G401 (cell line): ENCODE measurements at places on chromosomes 2 and 18.

DNA sequence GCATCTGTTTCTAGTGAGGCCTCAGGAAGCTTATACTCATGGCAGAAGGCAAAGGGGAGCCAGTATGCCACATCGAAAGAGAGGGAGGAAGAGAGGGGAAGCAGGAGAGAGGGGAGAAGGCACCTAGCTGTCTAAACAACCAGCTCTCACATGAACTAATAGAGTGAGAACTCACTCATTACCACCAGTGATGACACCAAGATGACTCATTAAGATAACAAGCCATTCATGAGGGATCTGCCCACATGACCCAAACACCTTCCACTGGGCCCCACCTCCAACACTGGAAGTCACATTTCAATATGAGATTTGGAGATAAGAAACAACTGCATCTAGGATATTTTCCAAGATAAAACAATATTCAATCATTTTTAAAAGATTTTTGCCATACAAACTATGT is 753.9 kb upstream of the ZEB2 start:
- no peak for DNase-seq

GRCh38 chr2:168314236-168314635 is 66.8 kb upstream of the STK39 start:
- no peak for DNase-seq

GRCh38 chr2:18435426-18436037 is 124.9 kb downstream of the RDH14 start:
- DNase-seq = peak; percentile 42

GRCh38 chr2:68846091-68846490 is 25.1 kb downstream of the BMP10 start:
- no peak for DNase-seq

- no peak for DNase-seq
Measured at GRCh38 chr18:45441110-45441847, 174.0 kb upstream of the SLC14A2 start.

- peak; percentile 64 for DNase-seq
Measured at GRCh38 chr18:25896178-25896780, 194.1 kb downstream of the SS18 start.

- DNase-seq = no peak
Measured at GRCh38 chr2:196307775-196308305, 136.5 kb upstream of the STK17B start.

DNA sequence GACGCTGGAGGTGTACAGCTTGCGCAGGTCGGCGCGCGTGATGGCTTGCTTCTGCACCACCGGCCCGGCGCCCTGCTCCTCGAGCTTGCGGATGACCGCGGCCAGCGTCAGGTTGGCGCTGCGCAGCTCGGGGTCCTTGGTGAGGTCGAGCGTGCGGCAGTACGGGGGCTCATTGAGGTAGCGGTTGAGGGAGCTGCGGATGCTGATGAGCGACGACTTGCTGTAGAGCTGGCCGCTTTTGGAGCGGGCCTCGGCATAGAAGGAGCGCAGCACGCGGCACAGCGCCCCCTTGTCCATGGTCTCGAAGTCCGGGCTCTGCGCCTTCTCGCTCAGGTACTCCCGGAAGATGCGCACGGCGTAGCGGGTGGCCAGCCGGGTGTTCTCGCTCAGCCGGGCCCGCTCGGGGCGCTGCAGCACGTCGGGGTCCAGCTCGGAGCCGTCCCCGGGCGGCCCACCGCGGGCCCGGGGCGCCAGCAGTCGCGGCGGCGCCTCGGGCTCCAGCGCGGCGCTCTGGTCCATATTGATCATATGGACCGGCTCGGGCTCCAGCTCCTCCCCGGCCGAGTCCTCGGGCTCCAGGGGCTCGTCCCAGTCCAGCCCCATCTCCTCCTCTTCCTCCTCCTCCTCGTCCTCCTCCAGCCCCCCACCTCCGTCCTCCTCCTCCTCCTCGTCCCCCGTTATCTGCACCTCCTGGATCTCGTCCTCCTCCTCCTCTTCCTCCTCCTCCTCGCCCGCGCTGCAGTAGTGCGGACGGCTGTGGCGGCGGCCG is 523 bp downstream of the KCTD1 start:
- DNase-seq = peak; percentile 82

- no peak for DNase-seq
Measured at GRCh38 chr2:228197504-228197903, 16.0 kb upstream of the SPHKAP start.

DNA sequence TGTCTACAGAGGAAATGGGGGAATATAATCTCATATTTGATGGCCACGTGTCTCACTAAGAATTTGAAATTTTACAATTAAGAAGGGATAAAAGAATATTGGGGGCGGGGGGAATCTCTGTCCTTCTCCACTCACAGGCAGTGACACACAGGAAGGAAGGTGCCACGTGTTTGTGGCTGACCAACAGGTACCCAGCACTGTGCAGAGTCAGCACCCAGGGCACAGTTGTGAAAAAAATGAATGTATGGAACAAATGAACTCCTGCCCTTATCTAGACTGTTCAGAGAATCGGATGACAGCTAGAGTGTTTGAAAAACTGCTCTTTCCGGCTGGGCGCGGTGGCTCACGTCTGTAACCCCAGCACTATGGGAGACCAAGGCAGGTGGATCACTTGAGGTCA is 317.0 kb upstream of the MYT1L start:
- DNase-seq = no peak

- no peak for DNase-seq
Measured at GRCh38 chr2:12514631-12515437, 201.9 kb upstream of the TRIB2 start.

- no peak for DNase-seq
Measured at GRCh38 chr2:64840426-64840881, 148.7 kb upstream of the SLC1A4 start.

GRCh38 chr2:40101131-40101575 is 322.1 kb upstream of the THUMPD2 start:
- no peak for DNase-seq

DNA sequence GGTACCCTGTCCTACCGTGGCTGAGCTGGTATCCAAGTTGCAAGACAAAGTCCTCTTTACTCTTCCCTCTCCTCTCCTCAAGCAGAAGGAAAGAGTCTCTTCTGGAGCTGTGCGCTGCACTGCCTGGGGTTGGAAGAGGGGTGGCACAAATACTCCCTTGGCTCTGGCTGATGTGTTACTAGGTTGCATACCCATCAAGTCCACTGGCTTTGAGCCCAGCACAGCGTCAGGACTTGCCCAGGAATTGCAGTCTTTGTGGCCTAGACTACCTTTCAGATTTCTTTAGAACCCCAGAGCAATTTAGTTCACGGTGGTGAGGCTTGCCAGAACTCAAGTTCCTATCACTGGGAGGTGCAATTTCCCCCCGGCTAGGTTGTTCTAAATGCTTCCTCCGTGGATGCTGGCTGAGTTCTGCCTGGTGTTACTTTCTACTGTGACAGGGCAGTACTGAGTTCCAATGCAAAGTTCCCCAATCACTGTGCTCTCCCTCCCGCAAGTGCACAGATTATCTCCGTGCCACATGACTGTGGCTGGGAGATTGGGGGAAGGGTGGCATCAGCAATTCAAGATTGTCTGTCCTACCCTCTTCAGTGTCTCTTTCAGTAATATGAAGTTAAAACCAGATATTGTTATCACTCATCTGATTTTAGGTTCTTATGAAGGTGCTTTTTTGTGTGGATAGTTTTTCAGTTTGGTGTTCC is 13.4 kb downstream of the MYO3B start:
- DNase-seq = no peak

- DNase-seq = no peak
Measured at GRCh38 chr18:58996131-58996641, 131.5 kb downstream of the ZNF532 start.

DNA sequence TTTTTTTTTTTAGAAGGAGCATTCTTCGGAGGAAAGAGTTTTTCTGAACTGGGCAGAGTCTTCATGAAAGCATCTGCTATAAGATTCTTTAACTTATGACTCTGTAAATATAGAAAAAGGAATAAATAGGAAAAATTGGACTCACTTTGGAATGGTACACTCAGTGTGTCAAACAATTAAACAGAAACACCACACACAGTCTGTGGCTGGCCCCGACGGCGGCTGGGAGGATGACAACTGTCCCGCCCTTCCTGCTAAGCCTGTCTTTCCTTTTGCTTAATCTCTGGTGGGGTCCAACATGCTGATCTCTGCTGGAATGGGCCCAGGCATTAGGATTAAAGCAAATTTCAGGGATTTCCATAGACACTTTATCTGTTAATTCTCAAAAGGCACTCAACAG is 12.5 kb upstream of the RAB31 start:
- DNase-seq = no peak

DNA sequence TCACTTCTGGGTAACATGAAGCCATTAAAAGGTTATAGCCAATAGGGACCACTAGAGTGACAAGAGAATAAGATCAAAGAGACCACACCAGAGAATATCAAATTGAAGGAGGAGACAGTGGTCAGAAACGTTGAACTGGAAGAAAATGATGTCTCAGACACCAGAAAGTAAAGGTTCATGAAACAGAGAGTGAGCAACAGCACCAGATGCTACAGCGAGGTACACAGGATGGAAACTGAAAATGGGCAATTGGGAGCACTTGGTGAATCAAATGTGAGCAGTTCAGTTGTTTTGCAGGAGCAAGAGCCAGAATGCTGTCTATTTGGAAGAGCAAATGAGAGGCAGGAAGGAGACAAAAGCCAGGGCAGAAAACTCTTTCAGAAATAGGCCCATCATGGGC is 162.6 kb downstream of the SS18 start:
- DNase-seq = no peak

DNA sequence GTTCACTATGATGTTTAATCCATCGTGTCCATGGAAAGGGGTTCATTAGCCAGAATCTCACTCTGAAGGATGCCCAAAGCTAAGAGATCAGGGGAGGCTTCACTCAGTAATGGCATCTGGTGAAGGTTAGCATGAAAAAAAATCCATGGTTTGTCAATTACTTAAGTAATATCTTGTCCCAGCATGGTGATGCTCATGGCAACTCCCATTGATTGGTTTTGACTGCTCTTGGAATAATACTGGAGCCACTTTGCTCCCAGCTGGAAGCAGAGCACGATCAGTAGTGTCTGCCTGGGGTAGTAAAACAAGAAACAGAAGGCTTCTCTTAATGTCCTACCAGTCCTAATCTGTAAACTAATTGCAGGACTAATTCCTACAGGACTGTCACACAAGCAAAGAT is 799.4 kb downstream of the CNTNAP5 start:
- DNase-seq = no peak

DNA sequence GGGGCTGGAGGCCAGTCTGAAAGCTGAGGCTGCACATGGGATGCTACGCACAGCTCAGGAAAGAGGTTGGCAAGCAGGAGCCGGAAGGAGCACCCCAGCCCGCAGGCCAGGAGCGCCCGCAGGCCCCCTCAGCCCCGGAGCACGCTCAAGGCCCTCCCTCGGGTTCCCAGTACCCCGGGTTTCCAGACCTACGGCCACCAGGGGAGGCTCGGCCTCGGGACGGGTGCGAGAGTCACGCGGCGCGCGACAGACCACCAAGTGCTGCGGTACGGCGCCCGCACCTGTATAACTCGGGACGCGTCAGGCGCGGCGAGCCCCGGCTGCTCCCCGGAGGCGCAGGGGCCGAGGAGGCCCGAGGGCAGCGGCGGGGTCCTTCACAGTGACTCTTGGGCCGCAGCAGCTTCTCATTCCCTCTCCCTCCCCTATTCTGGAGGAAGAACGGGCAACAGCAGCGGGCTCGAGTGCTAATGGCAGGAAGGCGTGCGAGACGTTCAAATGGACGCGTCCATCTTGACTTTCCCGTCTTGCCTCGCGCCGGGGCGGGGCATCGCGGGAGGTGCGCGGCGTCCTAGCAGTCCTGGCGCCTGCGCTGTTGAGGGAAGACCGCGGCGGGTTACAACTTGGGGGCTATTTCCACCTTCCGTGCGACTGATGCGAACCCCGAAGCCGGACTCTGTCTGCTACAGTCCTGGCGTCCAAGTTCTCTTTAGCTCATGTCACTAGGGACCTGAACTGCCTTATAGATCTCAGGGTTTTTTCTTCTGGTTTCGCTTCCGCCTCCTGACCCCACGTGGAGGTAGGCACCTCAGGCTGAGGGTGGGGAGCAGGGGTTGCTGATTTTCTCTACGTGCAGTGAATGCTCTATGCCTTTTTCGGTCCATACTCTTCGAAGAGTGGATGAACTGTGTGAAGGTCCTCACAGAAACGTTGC is at the start of gene ANAPC1:
Gene ANAPC1 (minus strand): TSS at position 533 of the 931 bp plus-strand sequence. CDS start 3,368 bp downstream, outside the sequence.
- peak; percentile 88 for DNase-seq

DNA sequence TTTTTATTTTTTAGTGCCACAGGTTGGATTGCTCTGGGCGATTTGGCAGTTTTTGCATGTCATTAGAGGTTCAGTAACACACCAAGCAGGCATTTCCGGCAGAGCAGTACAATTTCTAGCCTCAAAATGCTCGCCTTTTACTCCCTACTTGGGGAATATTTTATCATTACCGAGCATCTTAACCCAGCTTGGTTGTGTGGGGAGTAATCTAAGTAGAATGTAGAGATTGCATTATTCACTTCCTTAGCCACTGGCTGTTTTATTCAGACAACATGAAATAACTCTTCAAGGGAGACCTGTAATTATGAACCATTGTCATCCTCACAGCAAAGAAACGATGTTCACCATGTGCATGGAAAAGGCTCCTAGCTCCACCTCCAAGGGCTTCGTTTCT is 13.1 kb downstream of the GRP start:
- DNase-seq = no peak

GRCh38 chr2:7552825-7553570 is 635.8 kb downstream of the RNF144A start:
- no peak for DNase-seq

- no peak for DNase-seq
Measured at GRCh38 chr18:76402026-76402990, 92.7 kb downstream of the ZNF516 start.

DNA sequence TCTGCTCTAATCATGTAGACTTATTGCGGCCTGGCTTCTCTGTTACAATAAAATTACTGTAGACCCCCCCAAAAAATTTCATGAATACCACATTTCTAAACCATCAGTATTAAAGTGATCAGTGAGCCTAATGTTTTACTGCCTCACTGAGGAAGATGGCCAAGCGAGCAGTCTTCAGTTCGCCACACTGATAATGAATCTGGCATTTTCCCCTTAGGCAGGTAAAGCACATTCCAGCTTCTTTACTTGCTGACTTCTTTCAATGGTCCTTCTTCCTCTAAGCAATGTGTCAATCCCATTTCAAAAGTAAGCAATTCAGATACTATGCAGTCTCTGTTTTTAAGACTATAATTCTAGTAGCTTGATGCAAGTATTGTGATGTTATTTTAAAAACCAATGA is 137.6 kb downstream of the LAMA1 start:
- no peak for DNase-seq

GRCh38 chr2:168567836-168568235 is 111.8 kb downstream of the CERS6 start:
- DNase-seq = peak; percentile 90

DNA sequence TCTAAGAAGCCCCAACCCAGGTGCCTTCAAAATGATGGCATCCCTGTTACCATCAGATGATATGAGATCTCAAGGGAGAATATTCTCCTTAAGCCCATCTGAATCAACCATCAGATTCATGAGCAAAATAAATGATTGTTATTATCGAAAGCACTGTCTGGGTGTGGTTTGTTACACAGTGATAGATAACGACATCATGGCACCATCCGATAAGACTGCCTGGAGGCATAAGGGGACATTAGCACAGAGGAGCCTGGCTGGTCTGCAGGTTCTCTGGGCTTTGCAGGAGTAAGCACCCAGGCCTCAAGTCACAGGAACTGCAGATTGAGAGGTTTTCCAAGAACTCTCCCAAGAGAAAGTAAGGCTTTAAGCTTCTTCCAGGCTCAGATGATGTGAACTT is 15.6 kb downstream of the BMP10 start:
- no peak for DNase-seq

GRCh38 chr18:63292831-63293683 is 26.5 kb downstream of the BCL2 start:
- no peak for DNase-seq

- DNase-seq = peak; percentile 56
Measured at GRCh38 chr2:714005-714741, 37.0 kb upstream of the TMEM18 start.
